ENCODE measurements at places on chromosomes 2 and 18.
A peak's percentile ranks its signal among the peaks of the same experiment; 100 is the strongest.

DNA sequence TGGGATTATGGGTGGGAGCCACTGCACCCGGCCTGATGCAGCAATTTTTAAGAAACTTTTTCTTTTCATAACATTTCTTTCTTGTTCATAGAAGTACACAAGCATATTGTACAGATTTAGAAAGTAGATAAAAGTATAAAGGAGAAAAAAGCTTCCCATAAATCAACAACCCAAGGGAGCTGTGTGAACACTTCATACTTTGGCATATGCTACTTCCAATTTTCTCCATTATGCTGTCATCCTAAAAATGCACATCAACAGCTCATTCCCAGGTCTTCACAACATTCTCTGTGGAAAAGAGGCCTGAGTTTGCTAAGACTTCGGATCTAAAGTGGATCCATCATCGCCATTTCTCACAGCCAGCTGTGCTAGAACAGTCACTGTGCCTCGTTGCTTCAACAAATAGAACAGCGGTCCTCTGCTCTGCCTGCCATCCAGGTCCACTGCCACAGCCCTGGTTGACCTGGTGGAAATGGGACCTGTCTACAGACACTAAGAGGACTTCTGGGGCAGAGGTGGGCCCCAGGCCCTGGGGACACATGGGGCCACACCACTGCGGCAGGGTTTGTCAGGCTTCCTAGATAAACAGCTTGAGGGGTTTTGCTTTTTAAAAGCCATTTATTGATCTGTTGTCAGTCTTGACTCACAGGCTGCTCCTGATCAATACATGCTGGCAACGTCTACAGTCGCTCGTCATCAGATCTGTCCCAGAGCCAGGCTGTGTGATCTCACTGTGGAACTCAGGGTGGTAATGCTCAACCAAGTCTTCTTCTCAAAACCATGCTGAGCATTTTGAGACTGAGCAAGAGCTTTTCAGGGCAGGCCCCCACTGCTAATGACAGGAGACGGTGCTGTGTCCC, 72.7 kb upstream of the MGAT4A start:
- no peak for DNase-seq

- DNase-seq, result no peak
Measured at GRCh38 chr18:10003281-10003680, 89.5 kb downstream of the VAPA start.

DNA sequence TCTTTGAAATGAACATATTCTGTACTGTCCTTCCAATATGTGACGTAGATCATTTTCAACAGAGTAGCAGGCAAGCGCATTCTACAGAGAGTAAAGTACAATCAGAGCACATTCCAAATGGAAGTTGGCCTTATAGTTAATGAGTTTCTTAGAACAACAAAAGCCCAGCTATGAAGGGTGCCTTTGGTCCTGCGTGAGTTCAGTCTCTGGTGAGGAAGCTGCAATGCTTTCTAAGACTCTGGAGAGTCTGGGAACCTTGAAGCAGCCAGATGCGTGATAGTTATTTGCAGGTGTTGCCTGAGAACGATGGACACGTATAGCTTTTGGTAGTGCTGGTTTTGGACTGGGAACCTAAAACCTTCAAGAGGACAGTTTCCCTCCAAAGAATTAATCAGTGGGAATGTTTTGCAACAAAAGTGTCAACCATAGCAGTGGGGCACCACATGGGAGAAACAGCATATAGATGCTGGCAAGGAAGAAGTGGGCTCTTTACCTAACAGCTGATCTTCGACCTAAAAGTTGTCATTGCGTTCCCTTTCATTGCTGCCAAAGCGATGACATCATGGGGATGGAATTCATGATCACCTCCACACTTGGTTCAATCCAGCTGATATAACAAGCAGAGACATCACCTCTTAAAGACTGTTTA, 9.3 kb upstream of the SNORC start:
- no peak for DNase-seq

GRCh38 chr2:109644571-109645275, 30.6 kb downstream of the SOWAHC start:
- DNase-seq, result no peak

- no peak for DNase-seq
Measured at GRCh38 chr2:235654103-235654813, 160.4 kb downstream of the AGAP1 start.

GRCh38 chr2:196487417-196487816, 152.1 kb upstream of the CCDC150 start:
- peak; percentile 6 for DNase-seq

DNA sequence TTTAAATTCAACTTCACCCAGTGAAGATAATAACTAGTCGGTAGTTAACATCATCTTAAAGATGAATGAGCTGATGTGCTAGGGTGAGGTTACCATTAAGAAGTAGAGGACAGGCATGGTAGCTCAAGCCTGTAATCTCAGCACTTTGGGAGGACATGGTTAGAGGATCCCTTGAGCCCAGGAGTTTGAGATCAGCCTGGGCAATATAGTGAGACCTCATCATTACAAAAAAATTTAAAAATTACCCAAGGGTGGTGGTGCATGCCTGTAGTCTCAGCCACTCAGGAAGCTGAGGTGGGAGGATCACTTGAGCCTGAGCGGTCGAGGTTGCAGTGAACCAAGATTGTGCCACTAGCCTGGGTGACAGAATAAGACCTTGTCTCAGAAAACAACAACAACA, 4.7 kb downstream of the GALNT5 start:
- DNase-seq, result no peak

- no peak for DNase-seq
Measured at GRCh38 chr2:119436993-119437772, 5.5 kb downstream of the TMEM37 start.

DNA sequence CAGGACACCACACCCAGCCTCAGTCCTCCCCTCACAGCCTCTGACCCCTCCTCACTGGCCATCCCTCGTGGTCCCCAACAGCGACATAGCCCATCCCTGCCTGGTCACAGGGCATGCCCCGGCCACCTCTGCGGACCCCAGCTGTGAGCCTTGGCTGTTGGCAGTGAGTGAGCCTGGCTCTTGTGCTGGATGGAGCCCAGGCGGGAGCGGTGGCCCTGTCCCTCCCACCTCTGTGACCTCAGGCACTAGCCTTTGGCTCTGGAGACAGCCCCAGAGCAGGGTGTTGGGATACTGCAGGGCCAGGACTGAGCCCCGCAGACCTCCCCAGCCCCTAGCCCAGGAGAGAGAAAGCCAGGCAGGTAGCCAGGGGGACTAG, 7.9 kb downstream of the DES start:
- no peak for DNase-seq
